HFFc6 (cell line): ENCODE measurements at places on chromosomes 1 and 21. TPM values are rescaled to one million over a fixed set of nuclear protein-coding genes. Genes with fewer than 3 reads are reported as not detected.

GRCh38 chr1:66294707-66295370 is 239.1 kb upstream of the SGIP1 start:
- peak; percentile 41 for DNase-seq

DNA sequence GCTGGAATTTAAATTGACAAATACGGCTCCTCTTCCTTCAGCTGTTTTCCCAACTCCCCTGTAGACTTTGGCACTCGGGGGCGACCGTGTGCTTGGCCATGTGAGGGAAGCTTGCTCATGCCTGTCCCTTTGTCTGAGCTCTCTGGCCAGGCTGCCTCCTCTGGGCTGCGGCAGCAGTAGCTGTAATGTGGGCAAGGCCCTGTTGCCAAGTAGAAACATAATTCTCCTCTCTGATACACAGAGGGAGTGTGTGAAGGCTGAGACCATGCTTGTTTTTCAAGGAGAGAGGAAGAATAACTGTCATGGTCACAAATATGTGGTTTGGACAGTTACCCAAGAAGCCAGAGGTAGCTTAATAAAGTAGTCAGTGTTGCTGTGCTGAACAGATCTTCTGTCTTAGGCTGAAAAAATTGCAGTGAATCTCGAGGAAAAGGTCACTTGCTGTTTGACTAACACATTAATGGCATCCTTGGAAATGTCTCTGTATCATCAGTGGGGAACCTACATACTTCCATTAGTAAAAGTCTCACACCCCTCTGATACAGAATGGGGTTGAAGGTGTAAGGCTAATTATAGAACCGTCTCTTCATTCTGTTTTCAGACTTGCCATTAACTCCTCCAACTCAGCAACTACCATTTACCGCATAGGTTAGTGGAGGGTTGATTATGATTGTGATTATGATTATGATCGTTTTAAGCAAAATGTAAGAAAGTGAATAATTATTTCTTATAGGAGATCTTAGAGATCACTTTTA is 94.6 kb downstream of the TGFB2 start:
- DNase-seq: peak; percentile 21

DNA sequence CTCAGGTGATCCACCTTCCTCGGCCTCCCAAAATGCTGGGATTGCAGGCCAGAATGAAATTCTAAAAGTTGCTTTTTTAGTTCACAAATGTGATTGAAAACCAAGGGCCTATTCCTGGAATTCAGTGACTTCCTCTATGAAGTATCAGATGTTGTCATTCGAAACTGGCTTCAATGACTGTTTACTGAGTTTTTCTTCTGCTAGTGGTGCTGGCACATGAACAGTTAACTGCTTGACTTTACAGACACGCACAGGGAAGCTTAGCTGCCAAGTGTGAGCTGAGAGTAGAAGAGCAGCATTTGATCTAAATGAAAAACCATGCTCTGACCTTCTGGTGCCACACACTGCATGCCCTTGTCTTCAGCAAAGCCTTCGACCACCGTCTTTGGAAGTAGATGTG is 32.8 kb upstream of the AJAP1 start:
- no peak for DNase-seq

TEDDM1 gene
- not detected in 3 replicates for total RNA-seq

FAM151A gene
- total RNA-seq: not detected in 3 replicates

ZNHIT6 gene
- 23.7 to 26.4 TPM (median 25.5 TPM) in 3 replicates for total RNA-seq
